Esophagus squamous epithelium (tissue), 5 donors: ENCODE measurements at places on chromosomes 6 and 20.

DNA sequence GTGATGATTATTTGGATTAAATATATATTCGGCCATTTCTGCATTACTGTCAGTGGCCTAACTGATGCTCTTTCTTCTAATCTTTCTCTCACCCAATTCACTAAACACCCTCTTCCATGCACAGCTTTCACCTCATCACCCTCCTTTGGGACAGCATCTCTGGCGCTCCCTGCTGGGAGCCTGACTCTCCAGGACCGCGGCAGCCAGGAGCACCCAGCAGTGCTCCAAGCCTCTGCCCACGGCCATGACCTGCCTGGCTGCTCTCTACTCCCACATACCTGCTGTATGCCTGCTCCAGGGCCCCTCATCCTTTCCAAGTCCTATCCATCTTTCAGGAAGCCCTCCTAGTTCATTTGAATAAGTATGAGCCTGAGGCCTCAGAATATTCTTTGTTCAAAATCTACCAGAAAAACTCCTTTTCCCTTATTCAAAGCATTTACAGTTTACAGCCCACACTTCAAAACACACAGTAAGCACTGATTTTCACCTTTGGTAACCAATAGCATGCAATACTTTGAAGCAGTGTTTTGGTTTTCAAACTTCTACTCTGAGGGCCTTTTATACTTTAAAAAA is 15.2 kb downstream of the CTCFL start:
- no peak for DNase-seq

GRCh38 chr6:29414588-29414987 is at the start of gene OR12D1:
Gene OR12D1 (plus strand): TSS chr6:29414928.
- DNase-seq: no peak

- no peak for DNase-seq
Measured at GRCh38 chr6:169263836-169264608, 10.4 kb upstream of the THBS2 start.

DNA sequence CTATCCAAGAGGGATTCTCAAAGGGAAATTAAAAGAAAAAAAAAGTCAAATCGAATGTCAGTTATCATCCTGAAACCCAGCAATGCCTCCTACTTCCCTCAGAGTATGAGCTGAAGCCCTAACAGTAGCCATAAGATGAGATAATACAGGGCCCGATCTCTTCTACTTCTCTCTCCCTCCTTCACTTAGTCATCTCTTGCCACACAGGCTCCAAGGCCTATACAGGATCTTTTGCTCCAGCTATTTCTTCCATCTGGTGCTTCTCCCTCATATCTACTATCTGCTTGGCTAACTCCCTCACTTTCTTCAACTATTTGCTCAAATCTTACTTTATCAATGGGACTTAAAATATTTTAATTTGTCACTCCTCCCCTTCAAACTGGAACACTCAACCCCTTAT is 215.3 kb downstream of the RNGTT start:
- no peak for DNase-seq

DNA sequence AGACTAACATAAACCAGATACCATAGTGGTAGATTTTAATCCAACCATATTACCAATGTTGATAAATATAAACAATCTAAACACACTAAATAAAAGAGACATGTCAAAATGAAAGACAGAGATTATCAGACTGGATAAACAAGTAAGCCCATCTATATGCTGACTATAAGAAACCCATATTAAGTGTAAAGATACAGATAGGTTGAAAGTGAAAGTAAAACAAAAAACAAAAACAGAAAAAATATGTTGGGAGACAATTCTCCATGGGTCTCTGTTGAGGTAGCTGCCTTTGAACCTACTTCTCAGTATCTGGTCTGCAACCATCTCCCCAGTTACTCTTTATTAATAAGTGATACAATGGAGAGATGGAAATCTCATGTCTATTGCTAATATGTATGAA is 21.2 kb downstream of the REV3L start:
- DNase-seq: no peak

DNA sequence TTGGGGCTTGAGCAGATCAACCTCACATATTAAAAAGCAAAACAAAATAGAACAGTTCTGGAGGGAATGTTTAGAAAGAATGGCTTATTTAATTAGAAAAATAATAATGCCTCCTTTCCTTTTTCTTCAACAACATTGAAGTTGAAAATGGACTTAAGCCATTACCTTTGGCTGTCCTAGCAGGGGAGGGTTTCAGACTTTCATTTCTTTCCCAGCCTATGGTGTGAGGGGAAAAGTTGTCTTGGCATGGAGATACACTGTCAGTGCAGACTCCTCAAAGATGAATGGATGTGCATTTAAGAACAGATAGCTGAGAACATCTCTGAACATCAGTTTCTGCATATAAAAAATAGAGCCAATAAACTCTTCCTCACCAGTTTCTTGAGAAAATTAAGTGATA is 169.5 kb downstream of the PAX1 start:
- no peak for DNase-seq

- no peak for DNase-seq
Measured at GRCh38 chr6:1624851-1625781, 15.4 kb downstream of the FOXC1 start.

GRCh38 chr6:45959534-45960145 is 56.0 kb downstream of the CLIC5 start:
- DNase-seq: no peak

DNA sequence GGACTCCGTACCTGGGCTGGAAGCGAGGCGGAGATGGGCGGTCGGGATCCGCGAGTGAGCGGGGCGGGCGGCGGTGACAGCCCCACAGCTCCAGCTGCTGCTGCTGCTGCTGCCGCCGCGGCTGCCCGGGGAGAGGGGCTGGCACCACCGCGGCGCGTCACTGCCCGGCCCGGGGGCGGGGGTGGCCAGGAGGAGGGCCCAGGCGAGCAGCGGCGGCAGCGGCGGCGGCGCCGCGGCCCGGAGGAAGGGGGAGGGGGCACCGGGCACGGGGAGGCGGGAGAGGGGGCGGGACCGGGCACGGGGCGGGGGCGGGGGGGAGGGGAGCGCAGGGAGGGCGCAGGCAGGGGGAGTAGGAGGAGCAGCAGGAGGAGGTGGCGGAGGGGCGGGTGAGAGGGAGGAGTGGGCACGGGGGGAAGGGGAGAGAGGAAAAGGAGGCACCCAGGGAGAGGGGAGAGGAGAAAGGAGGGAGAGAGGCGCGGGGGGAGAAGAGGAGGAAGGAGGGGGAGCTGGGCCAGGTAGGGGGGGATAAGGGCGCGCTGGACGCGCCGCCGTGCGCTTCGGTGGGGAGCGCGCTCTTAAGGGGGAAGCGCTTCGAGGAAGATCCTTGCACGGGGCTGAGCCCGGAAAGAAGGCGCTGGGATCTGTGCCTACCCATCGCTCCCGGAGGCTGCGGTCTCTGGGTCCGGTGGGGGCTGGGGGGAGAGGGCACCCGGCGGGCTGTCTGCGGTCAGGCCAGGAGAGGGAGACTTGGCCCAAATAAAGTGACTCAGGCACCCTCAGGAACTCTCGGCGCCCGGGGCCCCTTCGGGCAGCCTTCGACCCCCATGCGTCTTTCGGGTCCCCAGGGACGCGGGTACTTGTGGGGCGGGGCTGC is 101.5 kb downstream of the NOL4L start:
- no peak for DNase-seq

DNA sequence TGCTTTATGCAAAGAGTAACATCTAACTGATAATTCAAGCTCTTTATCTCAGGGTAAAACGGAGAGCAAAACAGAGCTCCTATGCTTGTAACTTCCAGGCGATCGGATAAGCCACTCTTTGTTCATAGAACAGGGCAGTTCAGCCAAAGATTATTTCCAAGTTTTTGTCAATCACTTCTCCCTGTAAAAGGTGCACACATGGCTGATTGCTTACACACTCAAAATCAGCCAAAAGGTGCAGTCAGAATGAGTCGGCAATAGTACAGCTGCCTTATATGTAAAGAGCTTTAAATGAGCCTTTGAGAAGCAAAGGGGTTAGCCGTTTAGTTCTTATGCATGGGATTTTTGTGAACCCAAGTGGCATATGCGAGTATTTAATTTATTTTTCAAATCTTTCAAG is 449.6 kb upstream of the POU3F2 start:
- no peak for DNase-seq

DNA sequence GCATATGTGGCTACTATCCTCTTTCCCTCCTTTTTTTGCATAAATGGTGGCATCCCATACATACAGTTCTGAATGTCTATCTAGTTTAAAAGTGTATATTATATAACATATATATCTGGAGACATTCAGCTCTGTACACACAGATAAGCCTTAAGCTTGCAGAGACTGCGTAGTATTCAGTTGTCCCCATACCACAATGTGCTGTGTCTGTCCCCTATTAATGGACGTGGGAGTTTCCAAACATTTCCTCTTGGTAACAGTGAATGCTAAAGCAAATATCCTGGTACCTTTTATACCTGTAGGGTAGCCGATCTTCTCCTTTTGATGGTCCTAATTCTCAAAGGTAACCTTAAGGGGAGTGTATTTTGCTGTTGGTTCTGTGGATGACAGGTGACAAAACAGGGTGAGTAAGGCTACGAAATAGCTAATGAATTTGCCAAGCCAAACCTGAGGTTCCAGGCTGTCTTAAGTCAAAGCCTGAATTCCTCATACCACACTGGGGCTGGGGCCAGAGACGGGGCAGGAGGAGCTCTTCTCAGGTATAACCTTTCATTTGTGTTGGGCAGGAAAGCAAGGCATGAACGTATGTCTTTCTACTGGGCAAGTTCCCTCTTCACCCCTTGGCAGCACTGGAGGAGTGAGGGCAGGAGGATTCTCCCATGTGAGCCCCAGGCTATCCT is 7.8 kb upstream of the C2 start:
- no peak for DNase-seq

- DNase-seq: no peak
Measured at GRCh38 chr6:110180228-110181008, at the start of gene CDC40. Gene CDC40 (plus strand): TSS chr6:110180427. CDS start chr6:110180445, 18 bp downstream.

DNA sequence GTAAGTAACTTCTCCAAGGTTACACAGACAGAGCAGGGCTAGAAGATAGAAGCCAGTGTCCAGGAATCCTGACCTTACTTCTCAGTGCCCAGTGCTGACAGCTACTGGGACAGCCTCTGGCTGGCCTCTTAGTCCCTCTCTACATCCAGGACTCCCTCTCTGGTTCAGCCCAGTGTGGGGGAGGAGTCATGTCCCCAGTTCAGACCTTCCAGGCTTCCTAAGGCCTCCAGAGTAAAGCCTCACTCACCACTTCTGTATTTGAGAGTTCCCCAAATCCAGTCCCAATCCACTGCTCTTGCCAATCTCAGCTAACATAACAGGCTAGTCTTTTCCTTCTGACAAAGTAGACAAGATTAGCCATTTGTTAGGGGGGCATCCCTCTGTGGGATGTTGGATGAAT is 36.9 kb upstream of the EPB41L1 start:
- no peak for DNase-seq

DNA sequence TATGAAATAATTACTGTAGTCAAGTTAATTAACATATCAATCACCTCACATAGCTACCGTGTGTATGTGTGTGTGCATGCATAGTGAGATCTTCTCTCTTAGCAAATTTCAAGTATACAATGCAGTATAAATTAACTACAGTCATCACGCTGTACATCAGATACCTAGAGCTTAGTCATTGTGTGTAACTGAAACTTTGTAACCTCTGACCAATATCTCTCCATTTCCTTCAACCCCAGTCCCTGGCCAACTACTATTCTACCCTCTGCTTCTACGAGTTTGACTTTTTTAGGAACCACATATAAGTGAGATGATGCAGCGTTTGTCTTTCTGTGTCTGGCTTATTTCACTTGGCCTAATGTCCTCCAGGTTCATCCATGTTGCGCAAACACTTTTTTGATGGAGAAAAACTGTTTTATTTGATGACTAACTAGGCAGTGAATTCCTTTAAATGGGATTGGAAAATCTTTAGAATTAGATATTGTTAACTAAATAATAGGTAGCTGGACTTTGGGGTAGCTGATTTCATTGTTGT is 459.5 kb downstream of the DHX35 start:
- no peak for DNase-seq

GRCh38 chr20:15256676-15257568 is 919.5 kb upstream of the FLRT3 start:
- no peak for DNase-seq

- DNase-seq: no peak
Measured at GRCh38 chr6:7494638-7495037, 46.8 kb upstream of the DSP start.

DNA sequence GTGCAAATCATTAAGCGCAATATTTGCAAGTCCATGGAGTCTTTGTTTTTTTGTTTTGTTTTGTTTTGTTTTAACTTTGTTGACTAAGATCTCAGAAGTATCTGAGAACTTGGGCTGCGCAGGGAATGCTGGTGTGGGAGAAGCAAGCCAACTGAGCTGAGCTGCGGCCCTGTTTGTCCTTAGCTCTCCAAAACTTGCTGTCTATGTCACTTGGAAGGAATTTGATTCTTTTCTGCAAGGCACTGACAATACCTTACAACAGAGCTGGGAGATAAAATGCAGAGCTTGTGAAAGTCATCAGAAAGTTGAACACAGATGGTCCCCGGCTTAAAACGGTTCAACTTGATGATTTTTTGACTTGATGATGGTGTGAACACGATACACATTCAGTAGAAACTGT is 5.4 kb downstream of the SLC22A23 start:
- no peak for DNase-seq

DNA sequence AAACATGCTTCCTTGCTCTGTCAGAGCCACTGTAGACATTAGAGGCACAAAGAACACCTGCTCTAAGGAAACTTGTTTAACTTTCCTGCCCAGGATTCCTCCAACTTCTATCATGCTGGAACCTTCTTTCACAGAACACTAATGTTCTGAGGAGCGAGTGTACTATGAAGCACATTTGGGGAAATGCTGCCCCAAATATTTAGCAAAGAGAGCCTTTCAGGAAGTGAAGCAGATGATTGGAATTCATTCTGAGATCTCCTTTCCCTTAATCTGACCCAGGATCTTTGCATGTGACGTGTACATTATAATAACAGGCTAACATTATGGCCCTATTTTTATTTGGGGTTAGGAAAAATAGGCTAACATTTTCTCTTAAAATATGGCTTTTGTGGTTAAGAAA is 21.0 kb upstream of the FYN start:
- no peak for DNase-seq

DNA sequence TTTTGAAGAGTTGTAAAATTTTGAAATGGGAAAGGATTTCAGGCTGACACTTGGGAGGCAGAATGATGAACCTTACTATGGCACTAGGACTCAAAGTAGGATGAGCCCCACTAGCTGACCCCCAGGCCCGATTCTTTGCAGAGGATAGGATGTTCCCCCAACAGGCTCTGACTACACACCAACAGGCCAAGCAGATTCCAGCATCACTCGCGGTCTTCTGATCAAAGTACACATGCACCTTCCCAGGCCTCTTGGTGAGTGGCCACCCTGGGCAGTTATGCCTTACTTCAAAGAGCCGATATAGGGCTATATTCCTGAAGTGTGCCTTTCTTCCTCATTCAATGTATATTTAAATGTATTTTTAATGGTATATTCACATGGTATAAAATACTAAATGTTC is 117.6 kb upstream of the TMEM181 start:
- no peak for DNase-seq

GRCh38 chr6:106145741-106146227 is 59.6 kb downstream of the PRDM1 start:
- DNase-seq: no peak

DNA sequence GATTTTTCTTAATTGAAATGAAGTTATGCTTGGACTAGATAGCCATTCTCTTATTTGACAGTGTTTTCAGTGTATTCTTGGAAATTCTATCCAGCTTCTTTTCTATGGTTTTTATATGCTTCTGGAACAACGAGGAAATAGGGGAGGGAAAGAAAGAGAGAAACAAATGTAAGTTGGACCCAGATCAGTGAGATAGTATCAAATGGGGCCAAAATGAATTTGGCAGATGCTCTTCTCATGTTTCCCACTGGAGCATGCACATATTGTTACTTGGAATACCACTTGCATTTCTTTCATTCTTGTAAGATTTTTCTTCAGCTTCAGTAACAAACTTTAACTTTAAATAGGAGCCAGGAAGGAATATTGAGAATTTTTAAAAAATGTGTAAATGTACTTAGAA is 312.3 kb downstream of the PRL start:
- no peak for DNase-seq
